ENCODE measurements at places on chromosomes 12 and 14. TPM values are rescaled to one million over a fixed set of nuclear protein-coding genes. Genes with fewer than 3 reads are reported as not detected.
A peak's percentile ranks its signal among the peaks of the same experiment; 100 is the strongest.

- DNase-seq: no peak
These were observed 304.7 kb upstream of the SYT1 start for GRCh38 chr12:78559886-78560285.

DNA sequence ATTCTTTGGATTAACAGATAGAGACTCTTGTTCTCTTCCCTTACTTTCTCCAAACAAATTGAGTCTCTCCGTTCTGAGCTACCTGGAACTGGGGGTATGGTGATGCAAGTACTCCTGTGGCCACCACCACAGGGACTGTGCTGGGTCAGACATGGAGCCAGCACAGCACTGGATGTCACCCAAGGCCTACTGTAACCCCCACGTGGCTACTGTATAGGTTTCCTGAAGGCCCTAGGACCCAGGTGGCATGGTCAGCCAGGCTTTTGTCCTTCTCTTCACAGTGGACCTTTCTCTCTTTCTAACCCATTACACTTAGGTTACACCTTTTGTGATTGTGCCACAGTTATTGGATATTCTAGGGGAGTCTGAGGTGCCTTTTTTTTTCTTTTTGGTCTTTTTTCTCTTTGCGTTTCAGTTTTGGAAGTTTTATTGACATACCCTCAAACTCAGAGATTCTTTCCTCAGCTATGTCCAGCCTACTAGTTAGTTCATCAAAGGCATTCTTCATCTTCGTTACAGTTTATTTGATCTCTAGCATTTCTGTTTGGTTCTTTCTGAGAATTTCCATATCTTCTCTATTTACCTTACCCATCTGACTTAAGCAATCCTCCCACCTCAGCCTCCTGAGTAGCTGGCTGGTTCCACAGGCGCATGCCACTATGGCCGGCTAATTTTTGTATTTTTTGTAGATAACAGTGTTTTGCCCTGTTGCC is 6.0 kb upstream of the KLHDC2 start:
- DNase-seq: no peak

The REM2 gene
- under 0.01 TPM for total RNA-seq

- no peak for DNase-seq
These were observed 152.4 kb upstream of the PWP1 start for GRCh38 chr12:107533218-107533617.

The KIF5A gene
- total RNA-seq: 1.3 TPM

DNA sequence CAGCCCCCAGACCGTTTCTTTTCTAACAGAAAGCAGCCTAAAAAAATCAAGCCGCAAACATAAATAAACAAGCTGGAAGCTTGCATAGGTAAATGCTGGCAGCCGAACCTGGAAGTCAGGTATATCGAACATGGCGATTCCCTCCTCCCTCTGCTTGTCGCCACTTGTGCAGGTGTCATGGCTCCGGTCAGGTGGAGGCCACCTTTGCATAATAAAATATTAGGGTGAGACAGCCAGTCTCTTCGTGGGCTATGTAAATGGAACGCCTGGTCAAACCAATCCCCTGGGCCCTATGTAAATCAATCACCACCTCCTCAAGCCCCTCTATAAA is 223.9 kb upstream of the DAAM1 start:
- DNase-seq: no peak

The KRT77 gene
- not detected for total RNA-seq

DNA sequence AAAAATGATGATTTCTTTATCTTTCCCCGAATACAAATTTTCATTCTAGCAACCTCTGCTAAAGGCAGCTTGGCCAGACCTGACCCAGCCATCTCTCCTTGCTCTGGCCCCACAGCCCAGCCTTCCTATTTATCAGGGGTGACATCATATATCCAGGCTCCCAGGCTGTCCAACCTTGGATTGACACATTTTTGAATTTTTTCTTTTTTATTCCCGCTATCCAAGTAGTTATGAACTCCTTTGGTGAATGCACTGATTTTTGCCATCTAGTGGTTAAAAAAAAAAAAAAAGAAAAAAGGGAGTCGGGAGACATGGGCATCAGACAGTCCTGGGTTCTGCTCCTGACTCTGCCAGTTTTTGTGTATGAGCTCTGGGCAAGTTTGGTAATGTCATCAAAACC is 120.5 kb downstream of the PTPN11 start:
- no peak for DNase-seq

The PTPRB gene
- under 0.01 TPM for total RNA-seq

- DNase-seq: peak; percentile 81
These were observed 32.6 kb downstream of the CD163L1 start for GRCh38 chr12:7411343-7411742.

DNA sequence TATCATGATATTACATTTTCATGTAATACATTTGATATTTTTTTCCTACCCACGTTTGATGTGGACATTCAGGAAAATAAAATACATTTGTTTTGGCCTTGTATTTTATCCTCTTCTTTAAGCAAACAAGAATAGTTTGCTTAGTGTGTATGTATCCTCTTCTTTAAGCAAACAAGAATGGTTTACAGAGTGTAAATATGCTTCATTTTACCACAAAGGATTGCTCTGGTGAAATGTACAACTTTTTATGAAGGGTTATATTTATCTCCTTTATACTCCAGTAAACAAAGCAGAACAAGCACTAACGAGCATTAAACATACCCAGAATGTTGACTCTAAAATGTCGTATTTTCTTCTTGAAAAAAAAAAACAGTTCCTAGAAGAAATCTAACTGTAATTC is 244.7 kb downstream of the KCNH5 start:
- no peak for DNase-seq

The SPIC gene
- not detected for total RNA-seq

DNA sequence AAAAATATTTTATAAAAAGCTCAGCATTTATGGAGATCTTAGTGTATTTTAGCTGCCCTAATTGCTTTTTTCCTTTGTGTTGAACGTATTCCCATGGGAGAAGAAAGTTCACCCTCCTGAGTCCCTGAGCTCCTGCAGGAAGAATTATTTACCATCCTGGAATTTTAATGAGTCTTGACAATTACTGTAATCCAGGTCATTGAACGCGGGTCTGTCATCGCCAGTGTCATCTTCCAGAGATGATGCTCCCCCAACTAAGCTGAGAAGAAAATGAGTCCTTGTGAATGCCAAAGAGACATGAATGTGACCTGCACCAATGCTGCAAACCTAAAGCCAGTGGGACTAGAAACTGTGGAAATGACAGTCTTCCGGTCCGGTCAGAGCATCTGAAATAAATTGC is 129.5 kb downstream of the FBXL14 start:
- no peak for DNase-seq

DNA sequence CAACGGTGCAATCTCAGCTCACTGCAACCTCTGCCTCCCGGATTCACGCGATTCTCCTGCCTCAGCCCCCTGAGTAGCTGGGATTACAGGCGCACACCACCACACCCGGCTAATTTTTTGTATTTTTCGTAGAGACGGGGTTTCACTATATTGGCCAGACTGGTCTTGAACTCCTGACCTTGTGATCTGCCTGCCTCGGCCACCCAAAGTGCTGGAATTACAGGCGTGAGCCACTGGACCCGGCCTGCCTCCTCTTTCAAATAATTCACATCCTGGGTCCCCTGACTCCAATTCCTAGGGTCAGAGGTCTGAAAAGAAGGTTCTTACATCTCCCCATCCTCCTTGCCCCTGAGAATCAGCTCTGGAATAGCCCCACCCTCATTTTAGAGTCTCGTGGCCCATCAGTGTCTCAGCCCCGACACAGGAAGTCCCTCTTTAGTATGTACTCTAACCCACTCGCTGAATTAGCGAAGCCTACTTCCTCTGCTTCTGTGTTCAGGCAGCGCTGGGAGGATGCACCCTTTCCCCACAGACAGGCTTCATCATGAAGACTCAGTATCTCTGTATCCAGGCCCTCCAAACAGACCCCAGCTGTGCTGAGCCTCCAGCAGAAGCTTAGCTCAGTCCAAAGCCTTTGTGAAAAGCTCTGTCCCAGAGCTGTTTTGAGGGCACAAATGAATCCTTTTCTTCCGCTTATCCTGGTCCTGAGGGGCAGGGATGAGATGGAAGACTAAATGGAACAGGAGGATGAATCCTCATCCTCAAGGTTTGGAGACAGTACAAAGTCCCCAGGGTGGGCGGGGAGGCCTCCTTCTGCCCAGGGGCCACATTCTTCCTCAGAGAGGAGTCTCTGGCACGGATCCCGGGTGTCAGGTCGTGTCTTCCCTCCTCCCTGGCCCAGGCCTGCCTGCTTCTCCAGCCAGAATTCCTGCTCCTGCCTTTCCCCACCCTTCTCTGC is 3.5 kb downstream of the LPAR5 start:
- peak; percentile 70 for DNase-seq

The IL22 gene
- total RNA-seq: not detected
